CD14-positive monocyte (primary cell): ENCODE measurements at places on chromosomes 2 and 18. TPM values are rescaled to one million over a fixed set of nuclear protein-coding genes. Genes with fewer than 3 reads are reported as not detected.

The CKAP2L gene
- polyA plus RNA-seq, result 0.24 TPM

The ANKRD62 gene
- not detected for polyA plus RNA-seq

The GULP1 gene
- polyA plus RNA-seq, result not detected

The DSC2 gene
- polyA plus RNA-seq, result 11.3 TPM

The STPG4 gene
- 0.24 TPM for polyA plus RNA-seq

The PRSS56 gene
- not detected in 2 replicates for polyA plus RNA-seq

The ARMC9 gene
- 0.27 TPM for polyA plus RNA-seq

GRCh38 chr18:14997357-14997756 is 249.4 kb downstream of the ANKRD30B start:
- no peak for DNase-seq

DNA sequence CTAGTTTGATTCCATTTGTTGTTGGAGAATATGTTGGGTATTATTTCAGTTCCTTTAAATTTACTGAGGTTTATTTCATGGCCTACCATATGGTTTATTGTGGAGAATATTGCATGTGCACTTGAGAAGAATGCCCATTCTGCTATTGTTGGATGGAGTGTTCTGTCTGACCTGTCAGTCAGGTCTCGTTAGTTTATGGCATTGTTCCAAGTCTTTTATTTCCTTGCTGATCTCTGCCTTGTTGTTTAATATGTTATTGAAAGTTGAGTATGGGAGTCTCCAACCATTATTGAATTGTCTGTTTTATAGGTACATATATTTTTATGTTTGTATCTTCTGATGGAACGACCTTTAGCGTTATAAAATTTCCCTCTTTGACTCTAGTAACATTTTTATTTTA is 86.3 kb downstream of the PTPN4 start:
- no peak for DNase-seq

GRCh38 chr2:24199968-24200590 is 25.2 kb downstream of the FAM228A start:
- DNase-seq, result no peak

DNA sequence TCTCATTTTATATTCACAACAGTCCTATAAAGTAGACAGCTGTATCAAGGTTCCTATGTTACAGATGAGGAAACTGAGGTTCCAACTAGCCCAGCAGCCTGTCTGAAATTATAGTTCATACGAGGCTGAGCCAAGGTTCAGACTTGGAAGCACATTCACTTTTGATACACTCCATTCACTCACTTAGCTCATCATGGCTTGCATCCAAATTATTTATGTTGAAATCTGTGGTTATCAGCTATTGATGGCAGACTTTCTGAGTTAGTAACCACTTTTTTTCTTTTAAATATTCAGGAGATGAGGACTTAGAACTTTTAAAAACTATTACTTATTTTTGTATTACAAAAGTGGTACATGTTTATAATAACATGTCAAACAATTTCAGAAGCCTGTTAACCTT is 188.2 kb downstream of the MTX2 start:
- DNase-seq, result no peak

DNA sequence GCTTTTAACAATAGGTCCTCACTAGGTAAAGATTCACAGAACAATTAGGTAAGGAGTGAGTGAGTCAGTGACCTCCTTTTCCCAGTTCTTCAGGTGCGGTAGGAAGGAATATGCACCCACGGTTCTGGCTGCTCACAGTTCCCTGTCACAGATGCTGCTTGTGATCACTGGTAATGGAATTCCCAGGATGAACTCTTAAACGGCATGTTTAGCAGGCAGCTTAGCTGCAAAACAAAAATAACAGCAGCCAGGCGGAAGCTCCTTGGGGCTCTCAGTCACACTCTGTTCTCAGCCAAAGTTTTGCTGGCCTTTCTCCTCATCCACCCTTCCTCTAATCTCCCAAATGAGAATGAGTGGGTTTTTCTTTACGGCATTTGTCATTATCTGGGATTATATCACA is 274.5 kb downstream of the MYT1L start:
- no peak for DNase-seq

DNA sequence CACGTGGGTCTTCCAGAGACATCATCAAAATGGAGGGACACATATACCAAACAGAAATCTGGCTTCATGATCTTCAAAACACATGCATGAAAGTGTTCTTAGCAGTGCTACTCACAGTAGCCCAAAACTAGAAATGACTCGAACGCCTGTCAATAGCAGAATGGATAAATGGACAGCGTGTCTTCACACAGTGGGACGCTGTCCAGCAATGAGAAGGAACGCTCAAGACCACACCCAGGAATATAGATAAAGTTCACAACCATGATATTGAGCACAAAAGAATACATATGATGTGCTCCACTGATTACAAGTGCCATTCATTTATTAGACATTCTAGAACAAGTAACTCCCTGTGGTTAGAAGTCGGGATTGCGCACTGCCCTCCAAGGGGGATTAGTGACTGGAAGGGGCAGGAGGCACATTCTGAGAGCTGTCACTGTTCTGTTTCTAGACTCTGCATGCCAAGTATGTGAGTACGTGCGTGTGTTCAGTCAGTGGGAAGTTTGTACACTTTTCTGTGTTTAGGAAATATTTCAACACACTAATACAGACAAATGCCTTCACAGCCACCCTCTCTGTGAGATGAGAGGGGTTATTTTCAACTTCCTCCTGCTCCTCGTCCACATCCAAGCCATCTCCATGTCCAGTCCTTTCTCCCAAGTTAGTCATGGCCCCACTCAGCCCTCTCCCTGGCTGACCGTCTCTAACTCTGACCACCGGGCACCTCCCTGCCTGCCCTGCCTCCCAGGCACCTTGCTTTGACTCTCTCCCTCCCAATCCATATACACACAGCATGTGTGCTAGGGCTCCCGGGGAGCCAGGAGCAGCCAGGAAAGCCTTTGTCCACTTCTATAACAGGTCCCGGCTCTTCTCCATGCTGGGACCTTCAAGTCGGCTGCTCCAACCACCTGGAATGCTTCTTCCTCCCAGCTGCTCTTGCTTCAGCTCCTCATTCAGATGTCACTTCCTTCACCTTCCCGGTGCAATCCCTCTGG is 26.9 kb upstream of the TNS1 start:
- DNase-seq, result no peak

DNA sequence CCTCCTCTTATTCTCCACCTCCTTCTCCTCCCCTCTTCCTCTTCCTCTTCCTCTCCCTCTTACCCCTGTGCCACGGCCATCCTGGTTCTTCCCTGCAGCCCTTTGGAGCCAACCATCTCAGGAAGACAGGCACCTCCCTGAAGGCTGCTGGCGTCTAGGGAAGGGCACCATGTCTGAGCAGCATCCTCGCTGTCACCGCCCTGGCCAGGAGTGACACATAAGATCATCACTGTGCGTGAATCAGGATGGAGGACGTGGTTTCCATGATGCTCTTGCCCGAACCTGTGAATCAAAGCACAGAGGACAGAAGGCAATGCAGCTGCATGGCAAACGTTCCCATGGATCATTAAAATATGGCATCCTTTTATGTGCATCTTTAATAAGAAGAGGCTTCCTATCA is 236.0 kb downstream of the SH3BP4 start:
- no peak for DNase-seq

DNA sequence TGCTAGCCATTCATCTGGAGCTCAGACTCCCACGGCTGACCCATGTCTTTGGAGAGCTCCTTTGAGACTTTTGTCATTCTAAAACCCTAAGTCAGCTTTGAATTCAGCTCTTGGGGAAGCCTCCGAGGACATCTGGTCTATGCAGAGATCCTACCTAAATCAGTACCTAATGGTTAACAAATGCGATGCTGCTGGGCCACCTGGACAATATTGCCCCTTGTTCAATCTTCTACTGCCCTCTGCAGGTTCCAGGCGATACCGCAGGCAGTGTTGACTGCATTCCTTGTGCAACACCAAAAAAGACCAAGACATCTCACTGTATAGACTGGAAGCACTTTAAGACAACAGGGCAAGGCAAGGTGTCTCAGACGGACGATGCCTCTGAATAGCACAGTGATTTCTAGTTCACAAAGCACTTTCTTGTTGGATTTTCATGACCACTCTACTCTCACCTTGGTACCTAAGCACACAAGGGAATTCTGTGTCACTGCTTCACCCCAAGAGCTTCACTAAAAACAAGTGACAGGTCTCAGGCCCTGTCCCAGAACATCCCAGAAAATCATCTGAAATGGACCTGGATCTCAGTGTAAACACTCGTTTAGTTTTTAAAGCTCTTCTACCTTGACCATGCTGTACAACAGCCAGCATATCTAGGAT is 80.9 kb downstream of the XDH start:
- peak; percentile 60 for DNase-seq

DNA sequence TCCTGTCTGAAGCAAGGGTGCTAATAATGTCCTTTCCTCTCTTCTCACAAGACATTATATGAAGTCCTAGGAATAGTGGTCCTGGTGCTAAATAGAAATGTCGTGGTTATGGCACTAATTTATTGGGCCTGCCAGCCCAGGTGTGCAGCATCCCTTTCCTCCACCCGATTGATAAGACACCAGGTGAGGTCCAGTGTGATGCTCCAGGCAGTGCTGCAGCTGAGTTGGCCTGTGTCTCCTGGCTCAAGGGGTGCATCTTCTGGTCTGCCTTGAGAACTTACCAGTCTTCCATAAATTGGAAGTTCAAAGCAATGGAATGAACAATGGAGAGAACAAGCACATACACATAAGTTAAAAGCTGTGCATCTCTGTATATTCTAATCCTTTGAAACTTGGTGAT is 26.9 kb downstream of the CRIM1 start:
- DNase-seq, result no peak

DNA sequence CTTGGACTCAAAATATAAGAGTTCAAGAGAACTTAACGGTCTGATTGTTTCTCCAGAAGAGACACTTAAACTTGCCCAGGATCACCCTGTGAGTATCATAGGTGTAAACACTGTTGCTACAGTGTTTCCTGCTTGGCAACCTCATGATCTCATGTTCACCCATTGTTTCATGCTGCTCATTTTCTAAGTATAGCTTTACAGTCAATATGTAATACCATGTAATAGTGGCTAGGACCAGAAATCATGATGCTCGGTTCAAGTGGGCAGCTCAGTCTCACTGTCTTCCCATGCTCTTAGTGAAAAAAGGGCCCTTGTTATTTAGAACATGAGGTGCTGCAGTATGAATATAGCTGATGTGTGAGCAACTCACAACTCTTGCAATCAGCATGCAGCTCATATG is 157.5 kb downstream of the CERS6 start:
- no peak for DNase-seq

DNA sequence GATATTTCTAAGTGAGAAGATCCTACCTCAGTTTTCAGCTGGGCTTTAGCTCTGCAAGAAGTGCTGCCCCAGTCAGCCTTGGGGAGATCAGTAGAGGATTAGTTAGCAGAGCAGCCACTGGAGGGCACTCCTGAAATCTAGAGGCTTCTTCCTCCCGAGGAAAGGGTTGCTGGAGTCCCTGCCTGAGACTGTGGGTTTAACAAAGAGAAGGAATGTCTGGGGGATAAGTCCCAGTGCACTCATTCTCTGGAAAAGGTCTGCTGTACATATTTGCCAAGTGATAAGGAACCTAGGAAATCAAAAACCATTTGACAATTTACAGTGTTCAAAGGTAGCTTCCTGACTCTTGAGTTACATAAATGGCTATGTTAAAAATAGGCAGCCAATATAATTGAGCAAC is 207.2 kb downstream of the SLC8A1 start:
- DNase-seq, result peak; percentile 11

- DNase-seq, result no peak
Measured at GRCh38 chr2:71496156-71496770, 42.9 kb downstream of the DYSF start.

- no peak for DNase-seq
Measured at GRCh38 chr18:79809482-79810192, 11.9 kb downstream of the KCNG2 start.

DNA sequence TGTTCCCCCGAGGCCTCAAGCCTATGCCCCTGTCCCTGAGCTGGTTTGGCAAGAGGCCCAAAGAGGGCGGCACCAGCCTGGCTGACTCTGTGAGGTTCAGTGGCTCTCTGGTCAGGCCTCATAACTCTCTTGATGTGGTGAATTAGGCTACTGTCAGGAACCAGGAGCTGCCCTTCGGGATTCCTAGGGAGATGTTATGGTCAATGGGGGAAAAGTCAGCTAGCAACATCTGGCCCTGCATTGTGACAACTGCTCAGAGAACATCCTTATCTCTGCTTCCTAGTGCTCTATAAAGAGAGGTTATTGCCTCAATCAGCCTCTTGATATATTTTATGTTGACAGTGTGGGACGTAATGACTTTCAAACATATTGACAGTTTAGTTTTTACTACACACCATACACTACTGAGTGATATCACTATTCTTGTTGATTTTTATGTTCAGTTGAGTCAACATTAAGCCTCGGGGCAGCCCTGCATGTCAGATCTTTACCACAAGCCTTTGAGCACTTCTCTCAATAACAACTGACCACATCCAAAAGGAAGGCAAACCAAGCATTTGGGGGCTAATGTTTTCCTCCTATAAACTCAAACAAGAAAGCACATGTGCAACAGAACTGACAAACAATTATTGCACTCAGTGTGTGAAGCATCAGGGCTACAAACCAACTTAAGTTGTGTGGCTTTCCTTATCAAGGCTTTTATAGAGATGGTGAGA is 448.3 kb upstream of the SLC14A2 start:
- DNase-seq, result no peak

- no peak for DNase-seq
Measured at GRCh38 chr2:165164201-165164600, 39.6 kb downstream of the SCN3A start.

DNA sequence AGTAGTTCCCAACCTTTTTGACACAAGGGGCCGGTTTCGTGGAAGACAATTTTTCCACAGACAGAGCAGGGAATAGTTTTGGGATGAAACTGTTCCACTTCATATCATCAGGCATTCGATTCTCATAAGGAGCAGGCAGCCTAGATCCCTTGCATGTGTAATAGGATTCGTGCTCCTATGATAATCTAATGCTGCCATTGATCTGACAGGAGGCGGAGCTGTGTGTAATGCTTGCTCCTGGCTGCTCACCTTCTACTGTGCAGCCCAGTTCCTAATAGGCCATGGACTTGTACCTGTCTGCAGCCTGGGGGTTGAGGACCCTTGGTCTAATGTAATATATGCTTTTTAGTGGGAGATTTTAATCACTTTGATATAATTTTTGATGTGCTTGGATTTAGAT is 188.7 kb upstream of the KLHL14 start:
- DNase-seq, result no peak

GRCh38 chr2:242031481-242032019 is 162.0 kb downstream of the RTP5 start:
- DNase-seq, result no peak

DNA sequence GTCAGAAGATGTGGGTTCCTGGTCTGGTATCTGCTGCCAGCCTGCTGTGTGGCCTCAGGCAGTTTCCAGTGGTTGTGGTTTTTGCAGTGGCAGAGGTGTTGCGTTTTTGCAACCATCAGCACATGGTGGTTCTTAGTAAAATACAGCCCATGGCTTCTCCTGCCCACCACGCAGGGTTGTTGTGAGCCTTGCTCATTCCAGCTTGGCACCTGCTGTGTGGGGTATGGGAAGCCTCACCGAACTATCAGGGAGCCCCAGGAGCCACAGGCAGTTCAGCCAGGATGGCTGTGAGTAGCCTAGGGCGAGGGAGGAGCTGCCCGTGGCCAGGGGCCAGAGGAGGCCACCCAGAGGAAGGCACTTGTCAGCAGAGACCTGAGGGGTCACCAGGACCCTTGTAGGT is 9.8 kb downstream of the ARID5A start:
- DNase-seq, result no peak
